Right cardiac atrium (tissue), 5 donors: ENCODE measurements at places on chromosomes 7 and 10. TPM values are rescaled to one million over a fixed set of nuclear protein-coding genes. Genes with fewer than 3 reads are reported as not detected.

The ELAPOR2 gene
- 12.1 TPM for total RNA-seq

The CCL26 gene
- 1.6 TPM for total RNA-seq

The EMX2 gene
- total RNA-seq = 0.88 TPM

The GPR15LG gene
- not detected for total RNA-seq

The MMS19 gene
- total RNA-seq = 32.8 TPM

The MGAM2 gene
- 0.11 TPM for total RNA-seq

The AP4M1 gene
- 10.1 TPM for total RNA-seq

The LRRC4 gene
- 13.8 TPM for total RNA-seq

- no peak for DNase-seq
Observed at GRCh38 chr7:26048663-26049062, 103.3 kb upstream of the NFE2L3 start.

DNA sequence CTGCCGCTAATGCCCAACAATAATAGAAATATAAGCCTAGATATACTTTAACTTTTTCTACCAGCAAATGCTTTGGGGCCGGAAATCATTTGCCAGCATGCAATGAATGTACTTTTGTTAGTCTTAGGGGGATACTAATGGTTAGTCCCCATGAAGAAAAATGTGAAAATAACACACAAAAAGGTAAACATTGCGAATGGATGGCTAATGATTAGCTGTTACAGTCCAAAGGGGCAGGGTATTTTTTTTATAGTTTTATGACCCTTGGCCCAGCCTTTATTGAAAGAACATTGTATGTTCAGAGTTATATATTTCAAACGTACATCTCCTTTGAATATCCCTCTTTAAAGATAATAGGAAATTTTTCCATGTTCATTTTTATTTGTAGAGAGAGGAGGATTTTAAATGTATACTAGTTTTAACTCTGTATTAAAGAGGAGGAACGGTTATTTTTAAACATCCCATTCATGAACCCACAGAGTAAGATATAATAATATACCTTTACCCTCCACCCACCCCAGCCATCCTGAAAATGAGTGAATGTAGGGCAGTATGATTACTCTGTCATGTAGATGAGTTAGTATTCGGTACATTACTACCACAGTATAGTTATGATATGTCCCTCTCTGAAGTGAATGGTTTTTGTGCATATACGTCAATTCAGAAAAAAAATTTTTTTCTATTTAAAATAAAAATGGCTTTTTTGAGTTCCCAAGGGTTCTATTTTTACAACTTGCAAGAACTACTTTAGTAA, 63.6 kb downstream of the ARID5B start:
- no peak for DNase-seq

- no peak for DNase-seq
Observed at GRCh38 chr7:155209478-155210319, 88.0 kb upstream of the INSIG1 start.

GRCh38 chr7:22730066-22730710, 3.2 kb downstream of the IL6 start:
- no peak for DNase-seq

GRCh38 chr7:5629941-5630340, 151.5 kb downstream of the RNF216 start:
- no peak for DNase-seq

- peak; percentile 46 for DNase-seq
Observed at GRCh38 chr10:132868995-132869394, 73.4 kb downstream of the CFAP46 start.

- no peak for DNase-seq
Observed at GRCh38 chr10:86387178-86387794, 20.7 kb upstream of the GRID1 start.

DNA sequence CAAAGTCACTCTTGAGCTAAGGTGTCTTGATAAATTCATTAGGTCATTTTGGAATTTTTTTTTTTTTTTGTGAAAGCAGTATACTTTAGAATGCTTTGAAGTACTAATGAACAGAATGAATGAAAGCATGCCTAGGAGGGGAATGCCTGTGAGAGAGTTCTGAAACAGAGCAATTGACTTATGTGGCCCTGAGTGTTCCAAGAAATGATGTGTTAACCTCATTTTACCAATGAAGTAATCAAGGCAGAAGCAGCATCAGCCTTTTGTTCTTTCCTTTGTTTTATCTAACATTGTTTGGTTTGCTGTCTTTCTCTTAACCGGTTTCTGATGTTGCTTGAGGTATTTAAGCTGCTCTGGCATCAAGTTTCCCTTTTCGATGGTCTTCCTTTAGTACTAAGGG, 154.6 kb upstream of the HGF start:
- DNase-seq = no peak

DNA sequence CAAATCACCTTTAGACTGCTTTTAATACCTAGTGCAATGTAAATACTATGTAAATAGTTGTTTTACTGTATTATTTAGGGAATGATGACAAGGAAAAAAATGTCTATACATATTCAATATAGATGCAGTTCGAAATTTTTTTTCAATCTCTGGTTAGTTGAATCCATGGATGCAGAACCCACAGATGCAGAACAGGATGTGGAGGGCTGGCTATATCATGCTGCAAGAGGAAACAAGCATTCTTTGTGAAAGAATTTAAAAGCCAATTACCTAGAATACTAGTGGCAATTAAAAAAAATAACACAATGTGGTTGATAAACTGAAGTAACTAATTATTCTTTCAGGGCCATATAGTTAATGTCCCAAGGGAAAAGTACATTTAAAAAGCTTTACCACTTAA, 170.4 kb downstream of the ZNF438 start:
- no peak for DNase-seq

DNA sequence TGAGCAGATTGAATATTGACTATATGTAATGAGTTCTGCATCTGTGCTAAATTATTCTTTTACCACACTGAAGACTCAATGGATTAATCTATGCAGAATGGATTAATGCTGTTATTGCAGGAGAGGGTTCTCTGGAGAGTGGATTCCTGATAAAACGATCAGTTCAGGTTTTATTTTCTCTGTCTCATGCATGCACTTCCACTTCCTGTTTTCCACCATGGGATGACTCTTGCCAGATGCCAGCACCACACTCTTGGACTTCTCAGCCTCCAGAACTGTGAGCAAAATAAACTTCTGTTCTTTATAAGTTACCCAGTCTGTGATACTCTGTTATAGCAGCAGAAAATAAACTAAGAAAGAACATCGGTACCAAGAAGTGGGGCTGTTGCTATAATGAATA, 207.5 kb downstream of the KCND2 start:
- no peak for DNase-seq

DNA sequence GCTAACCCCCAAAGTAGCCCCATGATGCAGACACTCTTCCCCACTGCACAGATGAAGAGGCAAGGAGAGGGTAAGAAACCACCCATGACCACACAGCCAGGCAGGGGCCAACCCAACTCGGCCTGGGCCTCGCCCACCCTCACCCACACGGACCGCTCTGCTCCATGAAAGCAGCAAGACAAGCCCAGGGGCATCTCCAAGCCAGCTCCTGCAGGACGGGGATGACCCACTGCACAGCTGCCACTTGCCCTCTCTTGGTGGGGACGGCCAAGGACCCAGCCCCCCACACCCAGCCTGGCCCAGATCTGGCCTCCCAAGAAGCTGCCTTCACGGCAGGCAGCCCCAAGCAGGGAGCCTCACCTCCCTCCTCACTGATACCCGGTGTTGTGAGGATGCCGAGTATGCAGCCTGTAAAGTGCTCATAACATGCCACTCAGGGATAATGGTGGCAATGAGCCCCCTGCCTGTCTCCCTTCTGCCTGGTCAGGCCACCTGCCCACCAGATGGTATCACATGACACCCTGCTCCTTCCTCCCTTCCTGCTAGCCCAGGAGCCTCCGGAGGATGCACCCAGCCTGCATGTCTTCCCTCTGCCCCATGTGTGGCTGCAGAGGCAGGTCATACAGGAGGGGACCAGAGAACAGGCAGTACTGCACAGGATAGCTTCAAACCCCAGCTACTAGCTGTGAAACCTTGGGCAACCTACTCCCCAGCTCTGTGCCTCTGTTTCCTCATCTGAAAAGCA, 23.3 kb downstream of the OGDHL start:
- DNase-seq = no peak

DNA sequence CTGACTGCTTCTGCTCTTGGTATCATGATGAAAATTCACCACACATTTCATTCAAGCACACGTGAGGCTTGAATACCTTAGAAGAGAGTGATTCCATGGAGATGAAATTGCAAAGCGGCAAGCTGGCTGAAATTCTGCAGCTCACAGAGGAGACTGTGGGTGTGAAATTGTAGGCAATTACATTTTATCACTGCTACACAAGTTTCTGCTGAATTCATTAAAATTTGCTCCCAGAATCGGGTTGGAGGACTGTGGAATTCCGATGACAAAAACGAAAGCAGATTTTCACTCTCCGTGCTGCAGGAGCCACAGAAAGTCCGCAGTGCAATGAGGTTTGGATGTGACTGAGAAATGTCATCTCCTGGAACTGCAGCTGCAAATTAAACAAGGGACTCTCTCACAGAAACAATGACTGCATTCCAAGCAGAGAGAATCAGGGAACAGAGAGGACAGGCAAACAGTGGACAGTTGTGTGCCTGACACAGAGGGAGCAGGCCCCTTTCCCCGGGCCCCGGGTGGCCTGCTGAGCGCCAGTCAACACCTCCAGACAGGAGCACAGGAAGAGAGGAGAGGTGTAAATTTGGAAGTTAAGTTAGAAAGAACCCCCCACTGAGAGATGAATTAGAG, 109.1 kb downstream of the C10orf90 start:
- DNase-seq = no peak

DNA sequence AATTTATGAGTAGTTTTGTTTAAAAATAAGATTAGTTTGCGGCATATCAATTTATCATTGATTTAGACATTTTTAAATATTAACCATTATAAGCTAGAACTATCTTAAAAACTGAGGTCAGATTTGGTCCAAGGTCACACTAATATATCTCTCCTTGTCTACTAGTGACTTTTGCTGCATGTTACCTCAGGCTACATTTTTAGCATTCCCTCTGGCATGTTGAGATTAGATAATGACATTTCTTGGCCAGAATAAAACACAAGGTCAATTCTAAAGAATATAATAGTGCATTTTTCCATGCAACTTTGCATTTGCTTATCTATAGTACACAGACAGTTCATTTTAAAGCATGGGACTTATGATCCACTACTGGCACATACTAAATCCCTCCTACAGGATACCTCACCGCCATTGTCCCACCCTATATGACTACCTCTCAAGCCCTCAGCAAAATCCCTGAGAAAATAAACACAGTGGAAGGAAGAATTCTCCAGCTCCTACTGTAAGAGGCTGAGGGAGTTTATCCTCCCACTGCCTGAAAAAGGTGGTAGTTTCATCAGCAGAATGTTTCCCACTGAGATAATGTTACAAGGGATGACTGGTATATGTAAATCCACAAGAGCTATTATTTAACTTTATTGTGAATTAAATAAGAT, 816.4 kb downstream of the GRM8 start:
- no peak for DNase-seq
